Activated T-helper 2 cell treated with anti-CD3 and anti-CD28 coated beads, Interferon-gamma antibody, Interleukin-2, Interleukin-4, amounts not matched to agents 10 μg/mL and 5 μg/mL and 100 μg/mL, durations not matched to agents 14 hours and 24 hours and 36 hours (primary cell): ENCODE measurements at places on chromosomes 2 and 18. TPM values are rescaled to one million over a fixed set of nuclear protein-coding genes. Genes with fewer than 3 reads are reported as not detected.

DNA sequence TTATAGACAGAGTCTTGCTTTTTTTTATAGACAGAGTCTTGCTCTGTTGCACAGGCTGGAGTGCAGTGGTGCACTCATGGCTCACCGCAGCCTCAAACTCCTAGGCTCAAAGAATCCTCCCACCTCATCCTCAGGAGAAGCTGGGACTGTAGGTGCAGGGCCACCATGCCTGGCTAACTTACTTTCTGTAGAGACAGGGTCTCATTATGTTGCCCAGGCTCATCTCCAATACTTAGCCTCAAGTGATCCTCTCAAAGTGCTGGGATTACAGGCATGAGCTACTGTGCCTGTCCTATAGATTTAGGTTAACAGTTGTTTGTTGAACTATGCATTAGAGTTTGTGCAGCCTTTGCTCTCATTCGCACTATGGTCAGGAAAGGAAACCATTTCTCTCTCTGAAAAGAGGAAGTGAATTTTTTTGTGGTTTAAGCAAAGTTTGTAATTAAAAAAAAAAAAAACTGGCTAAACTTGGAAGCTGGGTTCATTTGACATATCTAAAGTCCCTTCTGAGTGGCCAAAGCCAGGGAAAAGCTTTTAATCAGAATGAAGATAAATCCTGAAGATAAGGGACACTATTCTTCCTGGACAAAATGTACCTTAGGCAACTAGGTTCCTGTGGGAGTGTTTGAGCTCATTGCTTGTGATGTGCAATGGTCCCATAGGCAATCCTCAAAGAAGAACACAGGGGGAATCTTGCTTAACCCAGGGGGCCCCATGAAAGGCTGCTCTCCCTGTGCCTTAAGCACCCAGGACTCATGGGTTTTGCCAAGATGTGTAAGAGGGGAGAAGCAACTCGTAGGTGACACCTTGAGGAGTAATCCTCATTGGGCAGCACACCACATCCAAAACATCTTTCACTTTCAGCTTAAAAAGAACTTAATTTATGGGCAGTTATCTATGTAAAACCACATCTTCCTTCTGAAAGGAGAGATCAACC is 201.7 kb downstream of the MREG start:
- DNase-seq: no peak
- no peaks in the 10 kb centered on the region for H3K27me3 ChIP-seq
- H3K27ac ChIP-seq: no peak overlapping the region
- peaks cover 17% of the 10 kb centered on the region for H3K4me1 ChIP-seq
- no peak overlapping the region for H3K4me3 ChIP-seq

DNA sequence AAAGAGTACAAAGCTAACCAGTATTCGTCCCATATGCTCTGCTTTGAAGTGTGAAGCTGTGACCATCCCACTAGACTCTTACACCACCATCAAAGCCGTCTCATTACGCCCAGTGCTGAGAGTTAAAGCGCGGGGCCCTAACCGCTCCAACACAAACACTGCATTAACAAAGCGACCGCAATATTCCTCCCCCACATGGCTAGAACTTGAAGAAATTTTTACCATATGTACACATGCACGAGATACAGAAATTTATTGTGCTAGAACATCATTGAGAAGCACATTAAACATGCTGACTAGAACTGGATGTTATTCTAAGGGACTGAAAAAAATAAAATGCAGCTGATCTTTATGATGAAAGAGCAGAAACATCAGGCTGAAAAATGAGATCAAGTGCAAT is 20.5 kb downstream of the FTCDNL1 start:
- H3K27ac ChIP-seq: no peak overlapping the region
- no peak overlapping the region for H3K4me3 ChIP-seq
- DNase-seq: no peak
- no peaks in the 10 kb centered on the region for H3K4me1 ChIP-seq
- H3K36me3 ChIP-seq: no peaks in the 10 kb centered on the region

GRCh38 chr2:172674034-172674967 is 61.3 kb upstream of the RAPGEF4 start:
- no peaks in the 10 kb centered on the region for H3K4me1 ChIP-seq
- H3K36me3 ChIP-seq: no peaks in the 10 kb centered on the region
- DNase-seq: no peak

Gene ANTXR1
- 0.05 TPM in 1 of 2 replicates, not detected in the other for total RNA-seq
